NCI-H1417 treated with DMSO at 0.1 percent for 48 hours (cell line): ENCODE measurements at places on chromosomes 1 and 21.

GRCh38 chr1:109225308-109225707 is 11.6 kb downstream of the SARS1 start:
- no peak for DNase-seq

GRCh38 chr1:207112616-207113296 is 8.7 kb downstream of the C4BPA start:
- DNase-seq = no peak

DNA sequence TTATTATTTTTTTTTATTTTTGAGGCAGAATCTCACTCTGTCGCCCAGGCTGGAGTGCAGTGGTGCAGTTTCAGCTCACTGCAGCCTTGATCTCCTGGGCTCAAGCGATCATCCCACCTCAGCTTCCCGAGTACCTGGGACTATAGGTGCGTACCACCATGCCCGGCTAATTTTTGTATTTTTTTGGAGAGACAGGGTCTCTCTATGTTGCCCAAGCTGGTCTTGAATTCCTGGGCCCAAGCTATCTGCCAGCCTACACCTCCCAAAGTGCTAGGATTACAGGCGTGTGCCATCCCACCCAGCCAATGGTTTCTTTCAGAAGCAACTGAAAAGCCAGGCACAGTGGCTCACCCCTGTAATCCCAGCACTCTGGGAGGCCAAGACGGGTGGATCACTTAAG is 2.3 kb downstream of the KRTCAP2 start:
- no peak for DNase-seq

DNA sequence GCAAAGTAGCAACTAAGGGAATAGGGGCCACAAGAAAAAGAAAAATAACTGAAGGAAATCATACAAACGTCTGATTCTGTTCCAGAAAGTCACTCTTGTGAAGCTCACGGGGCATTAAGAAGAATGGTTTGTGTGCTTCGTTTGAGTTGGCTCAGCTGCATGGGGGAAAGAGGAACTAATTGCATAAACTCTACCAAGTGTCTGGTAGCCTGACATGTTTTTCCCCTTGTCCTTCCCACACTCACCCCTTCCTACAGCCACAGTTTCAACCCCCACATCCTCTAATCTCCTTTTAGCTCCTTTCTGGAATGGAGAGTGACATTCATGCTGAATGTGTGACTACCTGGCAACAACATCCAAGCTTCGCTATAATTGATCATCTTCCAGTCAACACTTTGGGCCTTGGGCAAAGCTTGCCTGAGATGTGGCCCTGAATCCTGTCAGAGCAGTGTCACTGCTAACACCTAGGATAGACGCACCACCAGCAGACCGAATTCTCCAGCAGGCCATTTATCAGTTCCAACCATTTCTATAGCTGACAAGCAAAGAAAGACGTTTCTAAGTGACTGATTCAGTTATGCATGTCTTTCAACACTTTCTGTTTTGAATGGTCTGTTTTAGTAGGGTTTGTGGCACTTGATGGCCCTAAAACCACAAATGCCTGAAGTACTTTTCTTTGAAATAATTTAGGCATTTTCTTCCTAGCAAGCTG is 439.6 kb downstream of the TTLL7 start:
- no peak for DNase-seq

- DNase-seq = no peak
These were observed 12.4 kb upstream of the SMYD3 start for GRCh38 chr1:246519514-246519913.

GRCh38 chr1:208183977-208184911 is 59.9 kb downstream of the PLXNA2 start:
- DNase-seq = no peak

GRCh38 chr1:193979219-193979618 is 792.8 kb upstream of the B3GALT2 start:
- no peak for DNase-seq

DNA sequence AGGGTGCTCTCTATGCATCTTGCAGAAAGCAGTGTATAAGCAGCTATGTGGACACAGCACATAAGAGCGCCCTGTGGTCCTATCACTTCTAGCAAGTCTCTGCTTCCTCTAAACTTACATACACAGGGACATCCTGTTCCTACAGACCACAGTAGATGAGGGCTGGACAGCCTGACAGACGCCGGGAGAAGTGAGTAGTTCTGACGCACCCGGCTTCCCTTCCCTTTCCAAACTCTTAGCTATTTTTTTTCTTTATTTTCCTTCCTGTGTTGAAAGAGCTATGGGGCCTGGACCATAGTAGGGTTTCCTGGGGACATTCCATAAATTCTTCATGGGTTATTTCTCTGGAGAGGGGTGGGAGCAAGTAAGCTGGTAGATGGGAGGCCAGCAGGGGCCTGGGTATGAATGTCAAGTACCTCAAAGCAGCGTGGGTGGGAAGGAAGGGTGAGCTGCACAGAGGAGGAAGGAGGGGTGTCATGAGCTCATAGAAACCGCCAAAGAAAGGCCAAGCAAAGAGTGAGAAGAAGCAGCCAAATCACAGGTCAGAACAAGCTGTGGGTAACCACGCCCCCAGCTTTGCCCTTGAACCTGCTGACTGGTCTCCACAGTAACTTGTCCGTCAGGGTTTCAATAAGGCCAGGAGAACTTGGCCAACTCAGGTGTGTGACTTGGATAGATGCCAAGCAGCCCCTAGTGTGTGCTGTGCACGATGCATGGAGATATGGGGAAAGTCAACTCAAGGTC is 36.6 kb downstream of the PLXNA2 start:
- DNase-seq = no peak

GRCh38 chr1:183100361-183100974 is 77.2 kb downstream of the LAMC1 start:
- DNase-seq = no peak

DNA sequence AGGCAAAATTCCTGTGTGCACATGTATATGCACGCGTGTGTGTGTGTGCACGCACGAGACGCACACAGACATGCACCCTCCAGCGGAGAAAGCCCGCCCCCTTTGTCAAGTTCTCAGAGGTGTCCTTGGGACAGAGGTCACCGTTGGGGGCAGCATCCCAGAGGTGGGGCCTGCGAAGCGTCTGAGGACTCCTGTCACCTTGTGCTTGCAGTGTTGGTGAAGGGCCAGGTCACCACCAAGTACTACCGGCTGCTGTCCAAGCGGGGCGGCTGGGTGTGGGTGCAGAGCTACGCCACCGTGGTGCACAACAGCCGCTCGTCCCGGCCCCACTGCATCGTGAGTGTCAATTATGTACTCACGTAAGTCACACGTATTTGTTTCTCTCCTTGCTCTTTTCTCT is 42.6 kb downstream of the SIM2 start:
- no peak for DNase-seq

DNA sequence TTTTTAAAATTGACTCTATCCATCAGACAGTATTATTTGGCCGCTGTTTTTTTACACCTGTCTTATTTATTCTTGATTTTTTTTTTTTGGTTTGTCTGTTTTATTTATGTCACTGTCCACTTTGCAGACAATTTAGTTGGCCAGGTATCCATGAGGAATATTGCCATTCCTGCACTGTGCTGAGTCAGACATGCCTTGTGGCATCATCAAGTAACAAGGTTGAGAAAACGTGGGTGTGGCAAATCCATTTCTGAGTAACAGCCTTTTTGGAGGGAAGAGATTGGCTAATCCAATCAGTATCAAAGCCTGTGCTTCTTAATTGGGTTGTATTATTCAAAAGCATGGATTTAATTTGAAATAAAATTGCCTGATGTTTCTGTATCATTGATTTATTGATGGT is 463.1 kb downstream of the USP25 start:
- no peak for DNase-seq

DNA sequence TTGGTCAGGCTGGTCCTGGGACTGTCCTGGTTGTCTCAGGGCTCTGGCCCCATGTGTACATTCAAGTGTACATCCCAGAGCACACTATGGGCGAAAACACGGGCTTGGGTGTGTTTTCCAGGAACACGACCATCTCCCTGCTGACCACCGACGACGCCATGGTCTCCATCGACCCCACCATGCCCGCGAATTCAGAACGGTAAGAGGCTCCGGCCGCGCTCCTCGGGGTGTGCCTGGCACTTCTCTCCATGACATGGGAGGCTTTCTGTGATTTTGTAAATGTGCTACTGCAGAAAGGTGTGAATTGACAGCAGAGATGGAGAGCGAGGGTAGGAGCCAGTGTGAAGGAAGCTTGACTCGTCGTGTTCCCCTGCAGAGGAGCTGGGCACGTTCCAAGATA is 34.4 kb downstream of the PDE9A start:
- DNase-seq = no peak

- DNase-seq = no peak
These were observed 687 bp upstream of the ERI3 start for GRCh38 chr1:44355582-44356305.

DNA sequence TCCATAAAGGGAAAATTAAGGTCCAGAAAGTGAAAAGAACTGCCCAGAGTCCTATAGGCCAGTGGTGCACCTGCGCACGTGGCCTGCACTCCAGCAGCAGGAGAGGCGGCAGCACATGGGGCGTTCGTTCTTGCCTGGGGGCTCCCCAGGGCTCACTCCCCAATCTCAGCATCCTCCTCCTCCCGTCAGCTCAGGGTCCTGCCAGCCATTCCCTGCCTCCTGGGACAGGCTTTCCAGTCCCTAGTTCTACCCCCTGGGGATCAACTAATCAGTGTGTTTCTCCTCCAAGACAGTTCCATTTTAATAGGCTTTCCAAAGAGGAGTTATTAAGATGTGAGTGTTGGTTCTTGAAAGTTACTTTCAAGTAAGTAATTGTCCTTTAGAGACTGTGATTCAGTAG is 1.2 kb upstream of the A3GALT2 start:
- no peak for DNase-seq
